Activated CD4-positive, alpha-beta T cell treated with anti-CD3 and anti-CD28 coated beads for 36 hours (primary cell): ENCODE measurements at places on chromosomes 3 and 15. TPM values are rescaled to one million over a fixed set of nuclear protein-coding genes. Genes with fewer than 3 reads are reported as not detected.

GRCh38 chr15:33716025-33716424 is 252.3 kb upstream of the CHRM5 start:
- H3K27me3 ChIP-seq, result peaks cover 10% of the 10 kb centered on the region
- H3K27ac ChIP-seq, result no peak overlapping the region
- H3K36me3 ChIP-seq, result no peaks in the 10 kb centered on the region
- peak; percentile 61 for DNase-seq
- H3K4me3 ChIP-seq, result no peak overlapping the region

GRCh38 chr15:70286113-70286806 is 188.5 kb upstream of the TLE3 start:
- H3K4me1 ChIP-seq, result peaks cover 10% of the 10 kb centered on the region
- DNase-seq, result no peak

GRCh38 chr3:36893137-36893557 is 51.7 kb downstream of the TRANK1 start:
- H3K4me1 ChIP-seq, result peaks cover 41% of the 10 kb centered on the region
- peak overlapping the region; percentile 63 for H3K27ac ChIP-seq
- peaks cover 17% of the 10 kb centered on the region for H3K36me3 ChIP-seq
- no peaks in the 10 kb centered on the region for H3K27me3 ChIP-seq
- DNase-seq, result peak; percentile 39

RAB6B gene
- total RNA-seq, result 0.23 TPM
